Ovary (tissue), 10 donors: ENCODE measurements at places on chromosomes 5 and 9. TPM values are rescaled to one million over a fixed set of nuclear protein-coding genes. Genes with fewer than 3 reads are reported as not detected.

Gene UIMC1
- total RNA-seq = 49.5 TPM

Gene ORM2
- not detected for total RNA-seq

- DNase-seq = no peak
- no peaks in the 10 kb centered on the region for H3K36me3 ChIP-seq
- H3K4me1 ChIP-seq = peaks cover 2% of the 10 kb centered on the region
- no peaks in the 10 kb centered on the region for H3K27me3 ChIP-seq
- no peak overlapping the region for H3K4me3 ChIP-seq
These were observed 179.7 kb upstream of the ANKRD55 start for GRCh38 chr5:56412601-56413379.

GRCh38 chr9:134570711-134571325 is 70.8 kb upstream of the COL5A1 start:
- H3K27me3 ChIP-seq = no peaks in the 10 kb centered on the region
- peak; percentile 33 for DNase-seq
- H3K27ac ChIP-seq = no peak overlapping the region
- no peak overlapping the region for H3K4me3 ChIP-seq

Gene KIF20A
- total RNA-seq = 1.1 TPM

GRCh38 chr9:83247732-83248131 is 184.8 kb upstream of the RASEF start:
- H3K27ac ChIP-seq = no peak overlapping the region
- no peak for DNase-seq
- H3K4me3 ChIP-seq = no peak overlapping the region
- H3K27me3 ChIP-seq = no peaks in the 10 kb centered on the region
- no peaks in the 10 kb centered on the region for H3K4me1 ChIP-seq

DNA sequence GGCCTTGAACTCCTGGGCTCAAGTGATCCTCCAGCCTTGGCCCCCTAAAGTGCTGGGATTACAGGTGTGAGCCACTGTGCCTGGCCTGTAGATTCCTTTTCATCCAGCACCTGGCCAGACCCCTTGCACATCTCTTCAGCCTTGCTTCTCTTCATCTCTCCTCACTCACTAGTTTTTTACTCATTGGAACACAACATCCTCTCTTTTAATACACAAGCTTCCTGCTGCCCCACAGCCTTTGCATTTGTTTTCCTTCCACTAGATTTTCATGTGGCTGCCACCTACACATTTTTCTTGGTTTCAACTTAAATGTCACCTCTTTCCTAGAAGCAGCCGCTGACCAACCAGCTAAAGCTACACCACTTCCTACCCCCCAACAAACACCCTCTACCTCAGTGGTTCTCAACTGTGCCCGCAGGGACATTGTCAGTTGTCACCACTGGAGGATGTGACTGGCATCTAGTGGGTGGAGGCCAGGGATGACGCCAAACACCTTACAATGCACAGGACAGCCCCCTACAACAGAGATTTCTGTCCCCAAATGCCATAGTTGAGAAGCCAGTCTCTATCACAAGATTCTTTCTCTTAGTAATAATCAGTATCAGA is 33.7 kb downstream of the HAVCR1 start:
- no peak overlapping the region for H3K27ac ChIP-seq
- H3K4me1 ChIP-seq = no peaks in the 10 kb centered on the region
- DNase-seq = no peak
- H3K36me3 ChIP-seq = no peaks in the 10 kb centered on the region
- no peaks in the 10 kb centered on the region for H3K27me3 ChIP-seq
- no peak overlapping the region for H3K4me3 ChIP-seq

Gene TIMD4
- not detected for total RNA-seq

Gene OBP2B
- not detected for total RNA-seq

DNA sequence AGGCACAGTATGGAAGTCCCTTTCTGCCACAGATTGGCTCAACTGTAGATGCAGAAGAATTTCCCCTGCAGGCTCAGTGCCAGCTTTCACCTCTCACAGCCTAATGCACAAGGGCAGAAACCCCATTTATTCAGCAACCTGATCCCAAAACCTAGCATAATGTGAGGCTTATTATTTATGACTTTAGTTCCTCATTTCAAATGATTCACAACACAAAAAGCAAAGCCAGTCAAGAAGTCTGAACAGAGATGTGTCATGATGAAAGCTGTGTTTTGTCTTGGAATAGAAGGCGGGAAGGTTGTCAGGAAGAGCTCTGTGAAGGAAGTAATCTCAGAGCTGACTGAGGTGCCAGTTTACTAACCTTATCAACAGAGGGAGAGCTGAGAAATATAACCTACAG is 369.7 kb downstream of the LRRC70 start:
- H3K27me3 ChIP-seq = no peaks in the 10 kb centered on the region
- no peak overlapping the region for H3K27ac ChIP-seq
- no peak overlapping the region for H3K4me3 ChIP-seq
- H3K36me3 ChIP-seq = no peaks in the 10 kb centered on the region

- H3K4me3 ChIP-seq = no peak overlapping the region
- DNase-seq = no peak
- H3K4me1 ChIP-seq = peaks cover 11% of the 10 kb centered on the region
- H3K27me3 ChIP-seq = no peaks in the 10 kb centered on the region
These were observed 126.9 kb upstream of the ANKRD55 start for GRCh38 chr5:56359809-56360685.

- H3K36me3 ChIP-seq = no peaks in the 10 kb centered on the region
- peaks cover 17% of the 10 kb centered on the region for H3K4me1 ChIP-seq
- H3K27ac ChIP-seq = no peak overlapping the region
- no peak overlapping the region for H3K4me3 ChIP-seq
- no peaks in the 10 kb centered on the region for H3K27me3 ChIP-seq
These were observed 2.2 kb downstream of the SPIN1 start for GRCh38 chr9:88390371-88390990.

DNA sequence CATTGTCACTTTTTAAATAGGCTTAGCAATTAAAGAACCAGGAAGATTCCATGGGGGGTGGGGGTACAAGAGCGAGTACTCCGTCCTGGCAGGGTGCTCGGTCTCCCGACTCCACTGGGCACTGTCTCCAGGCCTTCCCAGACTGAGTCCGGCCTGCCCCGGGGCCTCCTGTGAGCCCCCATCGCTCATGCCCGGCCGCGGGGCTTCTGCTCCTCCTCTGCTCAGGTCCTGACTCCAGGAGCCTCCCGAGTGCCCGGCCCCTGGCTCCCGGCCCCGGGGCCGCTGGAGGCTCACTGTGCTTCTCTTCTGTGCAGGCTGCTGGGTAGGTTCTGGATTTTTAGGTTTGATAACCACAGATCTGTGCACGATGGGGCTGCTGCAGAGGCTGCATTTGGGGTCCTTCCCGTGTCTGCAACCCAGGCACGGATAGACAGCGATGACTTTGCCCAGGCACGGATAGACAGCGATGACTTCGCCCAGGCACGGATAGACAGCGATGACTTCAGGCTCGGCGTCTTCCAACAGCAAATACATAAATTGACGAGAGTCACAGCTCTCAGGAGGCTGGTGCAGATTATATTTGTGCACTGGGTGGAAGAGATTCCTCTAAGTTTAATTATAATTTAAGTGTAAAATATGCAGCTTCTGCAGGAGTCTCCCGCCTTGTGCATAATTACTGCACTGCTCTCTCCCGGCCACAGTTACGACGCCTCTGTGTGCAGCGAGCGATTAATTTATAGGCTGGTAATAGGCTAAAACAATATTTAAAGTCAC is 74.8 kb upstream of the RXRA start:
- no peaks in the 10 kb centered on the region for H3K27me3 ChIP-seq
- DNase-seq = no peak
- H3K4me1 ChIP-seq = no peaks in the 10 kb centered on the region
- H3K36me3 ChIP-seq = no peaks in the 10 kb centered on the region
- no peak overlapping the region for H3K27ac ChIP-seq
- H3K4me3 ChIP-seq = no peak overlapping the region

DNA sequence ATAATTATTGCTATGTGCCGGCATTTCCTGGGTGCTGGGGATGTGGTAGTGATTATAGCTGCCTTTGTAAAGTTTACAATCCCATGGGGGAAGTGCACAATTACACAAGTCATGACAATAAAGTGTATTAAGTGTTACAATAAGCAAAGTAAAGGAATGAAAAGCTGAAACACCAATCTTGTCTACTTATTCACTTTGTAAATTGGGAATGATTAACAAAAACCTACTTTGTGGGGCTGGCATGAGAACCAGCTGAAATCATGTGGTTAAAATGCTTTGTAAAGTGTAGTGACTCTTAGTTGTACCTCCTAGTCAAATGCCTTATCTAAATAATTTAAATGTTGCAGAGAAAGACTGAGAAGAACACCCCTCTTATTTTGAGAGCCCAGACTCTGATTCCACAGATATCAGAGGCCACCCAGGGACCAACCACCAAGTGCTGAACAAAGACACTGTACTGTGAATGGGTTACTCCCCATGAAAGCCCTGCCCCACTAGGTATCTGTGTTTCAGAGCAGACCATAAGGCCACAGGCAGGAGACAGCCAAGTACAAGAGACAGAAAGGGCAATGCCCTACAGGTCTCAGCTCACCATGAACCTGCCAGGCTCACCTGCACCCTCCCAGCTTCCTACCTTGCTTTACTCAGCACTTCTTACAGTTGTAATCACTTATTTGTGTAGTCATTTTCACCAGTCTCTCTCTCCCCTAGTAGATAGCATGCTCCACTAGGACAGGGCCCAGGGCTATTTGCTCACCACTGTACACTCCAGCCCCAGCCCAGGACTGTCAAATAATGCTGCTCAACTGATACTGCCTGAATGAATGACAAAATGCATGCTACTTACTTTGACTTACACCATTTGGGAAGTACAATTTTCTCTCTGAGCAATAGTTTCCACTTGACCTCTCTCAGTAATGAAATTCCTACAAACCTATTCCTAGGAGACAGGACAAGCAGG is 101.6 kb upstream of the APC start:
- no peak overlapping the region for H3K27ac ChIP-seq
- no peaks in the 10 kb centered on the region for H3K27me3 ChIP-seq
- no peak overlapping the region for H3K4me3 ChIP-seq
- DNase-seq = no peak

Gene CD14
- total RNA-seq = 50.5 TPM

Gene SLIT3
- total RNA-seq = 31.6 TPM

GRCh38 chr5:50580506-50580905 is 85.9 kb upstream of the PARP8 start:
- no peak overlapping the region for H3K27ac ChIP-seq
- no peaks in the 10 kb centered on the region for H3K27me3 ChIP-seq
- no peaks in the 10 kb centered on the region for H3K36me3 ChIP-seq
- H3K4me1 ChIP-seq = no peaks in the 10 kb centered on the region
- no peak for DNase-seq
- no peak overlapping the region for H3K4me3 ChIP-seq

- no peak overlapping the region for H3K27ac ChIP-seq
- H3K36me3 ChIP-seq = no peaks in the 10 kb centered on the region
- no peak overlapping the region for H3K4me3 ChIP-seq
- DNase-seq = no peak
These were observed 35.1 kb downstream of the CDH10 start for GRCh38 chr5:24609706-24610105.

- no peaks in the 10 kb centered on the region for H3K27me3 ChIP-seq
- H3K27ac ChIP-seq = no peak overlapping the region
- no peak for DNase-seq
These were observed 27.2 kb upstream of the ZFR start for GRCh38 chr5:32471784-32472183.

DNA sequence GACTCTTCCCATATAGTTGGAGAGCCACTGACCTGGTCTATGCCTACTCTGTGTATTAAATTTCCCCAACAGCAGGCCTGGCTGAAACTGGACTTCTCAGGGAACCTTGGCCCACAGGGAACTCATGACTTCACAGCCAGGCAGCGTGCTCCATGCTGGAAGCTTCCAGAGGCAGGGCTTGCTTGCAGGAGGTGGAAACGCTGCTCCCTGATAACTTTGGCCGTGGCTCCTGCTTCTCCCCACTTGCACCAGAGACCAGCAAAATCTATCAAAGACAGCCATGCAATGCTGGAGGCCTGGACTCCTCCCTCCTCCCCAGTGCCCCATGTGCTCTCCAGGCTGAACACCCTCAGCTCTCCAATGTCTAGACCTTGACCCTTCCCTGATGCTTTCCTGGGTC is 137.1 kb downstream of the GABBR2 start:
- DNase-seq = no peak
- no peaks in the 10 kb centered on the region for H3K4me1 ChIP-seq
- H3K4me3 ChIP-seq = no peak overlapping the region
- H3K27me3 ChIP-seq = no peaks in the 10 kb centered on the region
- H3K27ac ChIP-seq = no peak overlapping the region

Gene CDX1
- total RNA-seq = 0.30 TPM

GRCh38 chr5:56639476-56639875 is 175.9 kb upstream of the MAP3K1 start:
- H3K27ac ChIP-seq = no peak overlapping the region
- H3K27me3 ChIP-seq = no peaks in the 10 kb centered on the region
- H3K4me3 ChIP-seq = no peak overlapping the region
- DNase-seq = no peak
- H3K4me1 ChIP-seq = no peaks in the 10 kb centered on the region
- no peaks in the 10 kb centered on the region for H3K36me3 ChIP-seq

Gene HAVCR2
- 2.1 TPM for total RNA-seq

DNA sequence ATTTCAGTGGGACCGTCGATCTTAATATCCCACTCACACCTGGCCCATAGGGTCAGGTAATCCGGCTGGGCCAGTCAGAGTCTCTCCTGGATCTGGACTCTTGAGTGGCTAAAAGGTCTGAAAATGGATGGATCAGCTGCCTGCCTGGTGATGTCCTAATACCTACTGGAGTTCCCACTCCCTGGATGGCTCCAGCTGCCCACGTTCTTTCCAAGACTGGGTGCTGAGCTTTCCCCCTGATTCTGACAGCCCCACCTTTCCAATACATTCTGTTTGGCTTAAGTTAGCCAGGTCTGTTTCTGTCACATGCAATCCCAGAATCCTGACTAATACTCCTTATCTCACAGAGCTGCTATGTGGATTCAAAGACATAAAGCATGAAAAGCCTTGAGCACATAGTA is 10.2 kb downstream of the SH3PXD2B start:
- H3K4me1 ChIP-seq = peaks cover 27% of the 10 kb centered on the region
- H3K36me3 ChIP-seq = no peaks in the 10 kb centered on the region
- peak; percentile 32 for DNase-seq
- H3K27ac ChIP-seq = peak overlapping the region; percentile 31
- no peaks in the 10 kb centered on the region for H3K27me3 ChIP-seq

DNA sequence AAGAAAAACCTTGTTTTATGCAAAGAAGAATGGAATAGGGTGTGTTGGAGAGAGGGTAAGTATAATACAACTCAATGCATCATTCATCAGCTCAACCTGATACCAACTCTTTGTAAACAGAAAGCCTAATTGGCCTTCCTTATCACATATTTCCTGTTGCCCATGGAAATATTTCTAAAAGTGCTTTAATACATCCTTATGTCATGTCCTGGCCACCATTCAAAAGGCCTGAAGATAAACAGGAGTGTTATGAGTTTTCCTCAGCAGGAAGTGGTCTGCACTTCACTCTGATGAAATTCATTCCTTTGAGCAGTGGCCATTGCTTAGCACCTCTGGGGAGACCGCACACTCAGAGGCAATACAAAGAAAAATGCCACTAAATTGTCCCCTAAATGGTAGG is 511.2 kb downstream of the SEMA5A start:
- H3K36me3 ChIP-seq = no peaks in the 10 kb centered on the region
- H3K27me3 ChIP-seq = no peaks in the 10 kb centered on the region
- H3K4me1 ChIP-seq = no peaks in the 10 kb centered on the region
- no peak overlapping the region for H3K4me3 ChIP-seq
- no peak overlapping the region for H3K27ac ChIP-seq
- DNase-seq = no peak

GRCh38 chr5:169827769-169828168 is 152.5 kb downstream of the INSYN2B start:
- H3K36me3 ChIP-seq = no peaks in the 10 kb centered on the region
- no peak overlapping the region for H3K4me3 ChIP-seq
- H3K4me1 ChIP-seq = no peaks in the 10 kb centered on the region
- no peak overlapping the region for H3K27ac ChIP-seq

Gene PTGES2
- total RNA-seq = 61.3 TPM
